ENCODE measurements at places on chromosomes 2 and 18.

- DNase-seq, result peak; percentile 95
These were observed 5.6 kb upstream of the NAPG start for GRCh38 chr18:10519999-10520935.

- no peak for DNase-seq
These were observed 386.0 kb upstream of the ATP5MC3 start for GRCh38 chr2:175567435-175568061.

DNA sequence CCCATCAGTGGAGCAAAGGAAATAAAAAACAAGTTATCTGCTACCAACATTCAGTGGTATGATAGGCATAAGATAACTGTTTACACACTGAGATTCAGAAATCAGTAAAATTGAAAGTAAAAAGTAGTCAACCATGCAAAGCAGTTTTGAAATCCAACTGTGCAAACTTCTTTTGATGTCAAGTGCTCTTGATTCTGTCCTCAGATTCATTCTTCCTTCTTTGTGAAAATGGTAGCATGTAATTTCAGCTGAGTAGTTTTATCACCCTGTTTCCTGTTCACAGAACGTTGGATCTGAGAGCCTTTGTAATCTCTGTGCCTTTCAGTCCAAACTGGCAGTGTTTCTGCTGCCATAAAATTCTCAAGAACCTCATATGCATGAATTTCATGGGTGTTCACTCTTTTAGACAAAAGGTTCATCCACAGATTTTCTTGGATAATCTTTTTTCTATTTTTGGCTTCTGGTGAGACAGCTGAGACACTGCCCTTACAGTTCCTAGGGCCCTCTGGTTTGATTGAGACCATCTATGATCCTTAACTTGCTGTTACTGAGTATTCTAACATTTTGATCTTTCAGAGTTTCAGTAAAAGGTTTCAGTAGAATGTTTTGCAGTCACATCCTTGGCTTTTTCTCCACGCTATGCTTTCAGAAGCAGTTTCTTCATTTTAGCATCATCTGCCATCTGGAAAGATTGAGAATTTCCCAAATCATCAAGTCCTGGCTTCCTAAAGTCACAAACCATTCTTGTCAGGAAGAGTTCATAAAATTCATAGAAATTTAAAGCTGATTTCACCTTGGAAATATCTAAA, 272.3 kb upstream of the EPHA4 start:
- no peak for DNase-seq

- no peak for DNase-seq
These were observed 58.0 kb upstream of the ZNF236 start for GRCh38 chr18:76764291-76764901.

DNA sequence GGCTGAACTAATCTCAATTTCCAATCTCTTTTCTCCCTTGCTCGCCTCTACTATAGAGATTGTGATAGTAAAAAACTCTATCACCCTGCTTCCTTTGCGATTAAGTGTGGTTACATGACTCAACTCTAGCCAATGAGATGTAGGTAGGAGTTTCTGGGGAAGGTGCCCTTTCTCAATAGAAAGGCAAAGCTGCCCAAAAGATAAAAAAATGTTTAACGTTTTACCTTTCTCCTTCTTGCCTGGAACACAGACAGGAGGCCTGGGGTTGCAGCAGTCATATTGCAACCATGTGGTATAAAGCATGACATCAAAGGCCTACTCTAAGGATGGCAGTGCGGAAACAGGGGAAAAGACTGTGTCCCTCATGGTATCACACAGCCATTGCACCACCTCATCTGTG, 31.5 kb downstream of the TMEM37 start:
- no peak for DNase-seq
